ENCODE measurements at places on chromosomes 3 and 15.
A peak's percentile ranks its signal among the peaks of the same experiment; 100 is the strongest.

DNA sequence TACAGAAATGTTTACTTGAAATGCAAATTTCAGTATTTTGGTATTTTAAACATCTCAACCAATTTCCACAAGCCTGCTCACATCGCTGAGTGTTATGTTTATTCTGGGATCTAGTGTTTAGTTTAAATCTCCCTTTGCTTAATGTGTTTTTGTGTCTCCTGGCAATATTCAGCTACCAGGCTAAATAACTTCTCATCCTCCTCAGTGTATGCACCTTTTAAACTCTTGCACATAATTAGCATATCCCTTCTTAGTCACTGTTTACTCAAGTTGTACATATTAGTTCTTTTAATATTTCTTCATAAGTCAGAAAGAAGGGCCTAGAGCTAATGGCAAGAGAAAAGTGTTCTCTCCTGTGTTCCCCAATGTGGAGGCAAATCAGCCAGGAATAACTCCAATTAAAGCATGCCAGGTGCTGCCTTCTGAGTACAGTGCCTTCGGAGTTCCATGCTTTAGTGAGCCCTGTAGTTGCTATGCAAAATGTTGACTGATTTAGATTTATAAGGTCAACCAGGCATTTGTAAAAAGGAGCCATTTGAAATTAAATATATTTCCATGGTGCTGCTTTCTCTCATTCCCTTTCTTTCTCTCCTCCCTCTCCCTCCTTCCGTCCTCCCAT lies 234.3 kb downstream of the GAP43 start:
- DNase-seq: no peak

DNA sequence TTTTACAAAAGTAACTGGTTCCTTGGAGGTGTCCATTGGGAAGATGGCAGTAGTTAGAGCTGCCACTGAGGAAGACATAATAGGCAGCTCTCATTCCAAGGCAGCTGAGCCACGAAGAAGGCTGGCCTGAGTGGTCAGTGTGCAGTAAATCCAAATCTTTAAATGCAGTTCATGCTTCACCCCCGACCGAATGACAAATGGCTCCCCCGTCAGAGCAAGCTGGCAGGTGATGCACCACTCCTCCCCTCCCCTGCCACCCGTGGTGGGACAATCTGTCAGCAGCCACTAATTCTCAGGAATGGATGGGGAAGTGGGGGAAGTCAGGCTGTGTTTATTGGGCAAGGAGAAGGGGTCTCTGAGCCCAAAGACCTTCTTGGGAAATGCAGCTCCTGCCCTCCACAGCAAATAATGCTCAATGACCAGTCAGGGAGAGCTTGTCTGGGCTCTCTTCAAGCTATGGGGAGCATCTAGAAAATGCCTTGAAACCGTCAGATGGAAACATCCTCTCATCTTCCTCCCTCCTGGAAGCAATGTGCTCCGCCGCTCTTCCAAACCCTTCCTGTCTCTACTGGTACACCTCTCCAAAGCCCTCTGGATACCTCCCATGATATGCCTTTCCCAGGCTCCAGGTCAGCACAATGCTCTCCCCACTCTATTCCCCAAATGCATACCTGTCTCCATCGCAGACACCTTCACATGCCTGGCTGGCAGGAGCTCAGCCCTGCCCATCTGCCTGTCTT lies 65.4 kb downstream of the LIPC start:
- no peak for DNase-seq

- no peak for DNase-seq
Measured at GRCh38 chr15:49674370-49674769, 53.5 kb downstream of the DTWD1 start.

- peak; percentile 31 for DNase-seq
Measured at GRCh38 chr3:128585974-128586373, 64.6 kb downstream of the RPN1 start.

DNA sequence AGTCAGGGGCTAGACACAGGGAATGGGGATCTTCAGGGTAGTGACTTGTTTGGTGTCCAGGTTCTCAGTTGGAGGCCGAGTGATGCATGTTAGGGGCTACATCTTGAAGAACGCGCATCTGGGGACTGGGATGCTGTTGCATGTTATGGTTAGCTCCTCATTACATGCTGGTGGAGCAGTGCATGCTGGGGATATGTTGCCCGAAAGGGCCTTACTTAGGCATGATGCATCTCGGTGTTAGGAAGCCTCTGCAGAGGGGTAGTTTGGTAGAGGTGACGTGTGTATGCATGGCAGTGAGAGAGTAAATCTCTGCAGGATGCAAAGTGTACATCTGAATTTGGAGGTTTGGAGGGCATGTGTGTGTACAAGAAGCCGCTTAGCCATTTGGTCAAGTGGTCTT lies 2.4 kb downstream of the EIF4G1 start:
- no peak for DNase-seq

- no peak for DNase-seq
Measured at GRCh38 chr3:194476784-194477183, 10.0 kb downstream of the ATP13A3 start.

GRCh38 chr3:129974833-129975704 lies 549 bp downstream of the TRH start:
- no peak for DNase-seq

GRCh38 chr3:43296565-43296964 lies 10.2 kb downstream of the SNRK start:
- no peak for DNase-seq

DNA sequence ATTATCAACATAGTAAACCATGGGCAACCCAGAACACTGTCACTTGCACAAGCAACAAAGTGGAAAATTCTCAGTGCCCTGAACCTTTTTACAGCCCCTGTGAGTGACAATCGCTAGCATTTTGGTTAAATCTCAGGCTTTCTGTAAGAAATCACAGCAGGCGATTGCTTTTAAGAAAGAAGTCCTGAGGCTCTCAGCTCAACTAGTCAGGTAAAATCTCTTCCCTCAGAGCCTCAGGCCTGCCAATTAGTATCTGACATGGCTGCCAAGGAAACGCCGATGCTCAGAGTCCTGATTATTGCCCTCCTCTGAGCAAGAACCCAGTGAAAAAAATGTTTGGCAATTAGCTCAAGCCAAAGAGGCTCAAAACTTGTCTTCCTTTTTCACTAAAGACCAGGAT lies 530.8 kb downstream of the DIPK2A start:
- no peak for DNase-seq

DNA sequence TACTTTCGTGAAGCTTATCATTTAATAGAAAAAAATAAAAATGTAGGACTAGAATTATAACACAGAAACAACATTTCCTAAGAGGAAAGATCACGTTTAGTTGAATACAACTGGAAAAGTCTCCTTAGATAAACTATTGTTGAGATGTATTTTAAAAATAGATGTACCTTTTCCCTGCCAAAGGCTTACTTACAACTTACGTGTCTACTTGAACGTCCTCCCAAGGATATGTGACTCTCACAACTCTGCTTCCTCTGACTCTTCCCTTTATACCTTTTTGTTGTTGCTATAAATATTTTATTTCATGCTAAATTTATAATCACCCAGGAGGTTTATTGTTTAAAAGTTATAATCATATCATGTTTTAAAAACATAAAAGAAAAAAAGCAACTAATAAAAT lies 908.0 kb upstream of the ROBO1 start:
- DNase-seq: no peak

DNA sequence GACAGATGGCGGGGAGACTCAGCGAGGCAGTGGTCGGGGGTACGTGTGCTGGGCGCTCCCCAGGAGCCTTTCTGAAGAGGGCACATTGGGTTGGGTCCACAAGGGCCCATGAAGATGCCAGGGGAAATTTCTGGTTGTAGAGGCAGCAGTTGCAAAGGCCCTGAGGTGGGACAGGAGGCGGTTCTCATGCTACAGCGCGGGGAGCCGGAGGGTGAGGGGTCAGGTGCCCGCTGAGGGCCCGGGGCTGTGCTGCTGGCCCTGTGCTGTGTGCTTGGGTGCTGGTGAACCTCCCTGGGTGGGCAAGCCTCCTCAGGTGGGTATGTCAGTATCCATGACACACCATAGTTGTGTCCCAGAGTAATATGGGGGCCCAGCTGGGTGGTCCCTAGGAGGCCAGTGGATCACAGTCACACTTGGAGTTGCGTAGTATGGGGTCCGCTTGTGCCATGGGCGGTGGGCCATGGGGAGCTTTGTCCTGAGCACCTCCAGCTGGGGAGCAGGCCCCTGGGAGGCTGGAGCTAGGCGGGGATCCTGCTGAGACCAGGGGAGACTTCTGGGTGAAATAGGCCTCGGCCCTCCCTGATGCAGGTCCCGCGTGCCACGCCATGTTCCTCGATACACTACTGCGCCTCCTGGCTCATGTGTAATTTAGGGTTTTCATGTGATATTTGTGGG lies 44.3 kb downstream of the PLXNA1 start:
- DNase-seq: no peak

GRCh38 chr15:58212909-58213526 lies 74.8 kb downstream of the AQP9 start:
- DNase-seq: no peak

- DNase-seq: no peak
Measured at GRCh38 chr3:123110282-123110975, 43.6 kb downstream of the PDIA5 start.

GRCh38 chr3:107222907-107223306 lies 154.3 kb upstream of the CCDC54 start:
- DNase-seq: no peak

DNA sequence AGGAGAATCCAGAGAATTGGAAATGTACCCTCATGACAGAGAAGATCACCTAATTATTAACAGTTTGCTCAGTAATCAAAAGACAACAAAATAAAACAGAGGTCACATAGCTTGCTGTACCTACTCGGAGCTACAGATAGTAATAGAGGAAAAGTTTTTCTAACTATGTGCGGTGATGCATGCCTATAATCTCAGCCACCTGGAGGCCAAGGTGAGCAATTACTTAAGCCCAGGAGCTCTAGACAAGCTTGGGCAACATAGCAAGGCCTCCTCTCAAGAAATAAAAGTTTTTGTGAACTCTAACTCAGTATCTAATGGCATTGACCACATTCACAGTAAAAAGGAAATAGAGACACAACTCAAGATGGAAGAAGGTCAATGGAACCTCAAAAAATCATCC lies 243.6 kb downstream of the ATP8B4 start:
- DNase-seq: no peak
